ENCODE measurements at places on chromosomes 16 and 17.
A peak's percentile ranks its signal among the peaks of the same experiment; 100 is the strongest.

DNA sequence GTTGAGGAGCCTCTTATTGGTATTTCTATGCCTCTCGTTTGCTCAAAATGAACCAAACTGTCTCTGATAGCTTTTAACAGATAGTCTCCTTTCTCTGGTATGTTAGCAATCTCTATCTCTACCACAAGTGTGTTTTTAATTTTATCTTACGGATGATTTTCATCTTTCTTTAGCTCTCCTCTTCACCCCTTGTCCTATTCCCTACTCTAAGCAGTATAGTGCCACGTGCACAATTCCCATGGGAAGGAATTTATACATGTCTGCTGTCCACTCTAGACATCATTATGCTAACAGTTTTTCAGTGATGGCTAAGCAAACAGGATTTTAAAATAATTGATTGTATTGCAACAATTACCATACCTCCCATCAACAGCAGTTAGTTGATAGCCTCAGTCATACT is 177.3 kb downstream of the CYB561 start:
- DNase-seq = no peak

GRCh38 chr16:8257561-8257960 is 332.8 kb downstream of the TMEM114 start:
- DNase-seq = no peak

DNA sequence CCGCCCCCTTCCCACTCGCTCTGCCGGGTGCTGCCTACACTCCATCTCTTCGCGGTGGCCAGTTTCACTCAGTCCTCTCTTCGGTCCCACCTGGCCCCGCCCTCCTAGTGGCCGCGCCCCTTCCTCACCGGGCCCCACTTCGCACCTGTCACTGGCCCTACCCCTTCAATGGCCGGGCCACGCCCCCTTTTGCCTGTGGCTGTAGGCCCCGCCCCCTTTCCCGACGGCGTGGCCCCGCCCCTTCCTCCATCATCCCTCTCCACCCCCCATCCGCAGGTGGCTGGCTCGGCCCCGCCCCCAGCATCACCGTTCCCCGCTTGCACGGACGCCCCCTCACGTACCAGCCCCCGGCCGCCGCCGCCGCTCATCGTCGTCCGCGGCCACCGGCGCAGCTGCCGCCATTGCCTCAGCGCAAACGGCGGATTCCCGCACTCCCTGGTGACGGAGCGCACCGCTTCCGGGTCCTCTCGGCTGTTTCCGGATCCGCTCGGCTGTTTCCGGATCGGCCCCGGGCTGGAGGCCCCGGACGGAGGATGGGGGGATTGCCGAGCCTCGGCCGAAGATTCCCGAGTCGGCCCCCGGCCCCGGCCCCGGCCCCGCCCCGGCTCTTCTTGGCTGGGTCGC is at the start of gene RABEP2:
Gene RABEP2, minus strand, starts transcription at position 477 of the 624 bp plus-strand sequence. Its CDS starts 75 bp downstream, at position 402.
- DNase-seq = peak; percentile 89

GRCh38 chr17:81456798-81457197 is 55.8 kb downstream of the ACTG1 start:
- no peak for DNase-seq

DNA sequence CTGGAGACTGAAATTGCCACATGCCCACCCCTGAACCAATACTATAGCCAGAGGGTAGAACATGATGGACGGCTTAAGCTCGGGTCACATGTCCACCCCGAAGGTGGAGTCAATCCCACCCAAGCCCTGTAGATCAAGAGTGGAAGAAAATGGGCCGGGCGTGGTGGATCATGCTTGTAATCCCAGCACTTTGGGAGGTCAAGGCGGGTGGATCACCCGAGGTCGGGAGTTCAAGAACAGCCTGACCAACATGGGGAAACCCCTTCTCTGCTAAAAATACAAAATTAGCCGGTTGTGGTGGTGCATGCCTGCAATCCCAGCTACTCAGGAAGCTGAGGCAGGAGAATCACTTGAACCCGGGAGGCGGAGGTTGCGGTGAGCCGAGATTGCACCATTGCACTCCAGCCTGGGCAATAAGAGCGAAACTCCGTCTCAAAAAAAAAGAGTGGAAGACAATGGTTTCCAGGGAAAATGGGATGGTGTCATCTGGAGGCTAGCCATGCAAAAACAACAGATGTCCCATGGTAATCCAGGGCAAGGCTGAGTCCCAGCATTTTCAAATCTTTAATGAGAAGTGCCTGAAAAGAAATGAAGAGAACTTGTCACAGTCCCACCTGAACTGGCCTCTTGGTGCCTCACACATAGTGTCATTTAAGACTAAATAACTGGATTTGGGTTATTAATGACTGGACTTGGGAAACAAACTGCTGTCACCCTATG is 30.1 kb downstream of the CD300LF start:
- DNase-seq = no peak

DNA sequence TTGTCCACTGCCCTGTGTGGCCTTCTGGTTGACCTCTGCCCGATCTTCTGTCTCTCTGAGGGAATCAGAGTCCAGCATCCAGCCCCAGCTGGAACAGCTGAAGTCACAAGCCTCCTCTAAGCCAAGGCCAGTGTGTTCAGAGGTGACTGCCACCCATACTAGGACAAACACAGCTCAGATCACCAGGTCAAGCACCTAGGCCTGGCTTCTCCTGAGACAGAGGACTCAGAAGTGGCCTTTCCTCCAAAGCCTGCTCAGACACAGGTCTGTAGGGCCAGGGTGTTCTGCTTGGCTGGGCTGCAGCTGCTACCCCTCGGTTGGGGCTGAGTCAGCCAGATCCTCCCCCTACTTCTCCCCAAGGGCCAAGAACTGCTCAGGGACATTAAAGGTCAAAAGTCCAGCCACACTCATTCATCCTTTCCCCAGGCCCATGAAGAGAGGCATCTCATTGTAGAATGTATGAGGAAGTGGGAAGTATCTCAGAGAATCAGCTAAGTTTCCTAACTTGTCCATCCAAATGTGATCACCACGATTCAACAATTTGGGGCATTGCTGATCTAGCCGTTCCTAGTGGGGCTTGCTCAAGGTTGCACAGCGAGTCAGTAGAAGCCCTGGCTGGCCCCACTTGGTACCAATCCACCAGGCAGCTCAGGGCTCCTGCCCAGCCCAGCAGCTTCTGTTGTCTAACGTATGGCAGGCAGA is 7.6 kb downstream of the SLC46A1 start:
- no peak for DNase-seq

GRCh38 chr17:6910987-6911603 is 79.6 kb upstream of the TEKT1 start:
- DNase-seq = no peak

DNA sequence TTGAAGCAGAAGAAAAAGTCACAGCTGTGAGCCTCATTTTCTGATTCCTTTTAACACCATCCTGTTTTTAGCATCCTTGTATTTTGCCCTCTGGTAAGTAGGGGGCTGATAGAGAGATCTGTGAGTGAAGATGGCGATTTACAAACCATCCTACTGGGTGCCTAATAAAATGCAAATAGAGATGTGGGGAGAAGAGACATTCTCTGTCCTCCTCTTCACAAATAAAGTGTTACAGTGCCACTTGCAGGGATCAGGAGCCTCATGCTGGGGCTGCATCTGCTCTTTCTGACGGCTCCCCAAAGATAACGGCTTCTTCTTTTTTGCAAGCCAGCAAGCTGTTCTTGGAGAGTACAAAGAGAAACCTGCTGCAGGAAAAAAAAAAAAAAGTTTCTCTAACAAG is 418.6 kb downstream of the TOX3 start:
- DNase-seq = no peak

- DNase-seq = no peak
Measured at GRCh38 chr17:4802228-4802627, at the start of gene C17orf114. TSS of gene C17orf114 (minus strand) at chr17:4802328.

DNA sequence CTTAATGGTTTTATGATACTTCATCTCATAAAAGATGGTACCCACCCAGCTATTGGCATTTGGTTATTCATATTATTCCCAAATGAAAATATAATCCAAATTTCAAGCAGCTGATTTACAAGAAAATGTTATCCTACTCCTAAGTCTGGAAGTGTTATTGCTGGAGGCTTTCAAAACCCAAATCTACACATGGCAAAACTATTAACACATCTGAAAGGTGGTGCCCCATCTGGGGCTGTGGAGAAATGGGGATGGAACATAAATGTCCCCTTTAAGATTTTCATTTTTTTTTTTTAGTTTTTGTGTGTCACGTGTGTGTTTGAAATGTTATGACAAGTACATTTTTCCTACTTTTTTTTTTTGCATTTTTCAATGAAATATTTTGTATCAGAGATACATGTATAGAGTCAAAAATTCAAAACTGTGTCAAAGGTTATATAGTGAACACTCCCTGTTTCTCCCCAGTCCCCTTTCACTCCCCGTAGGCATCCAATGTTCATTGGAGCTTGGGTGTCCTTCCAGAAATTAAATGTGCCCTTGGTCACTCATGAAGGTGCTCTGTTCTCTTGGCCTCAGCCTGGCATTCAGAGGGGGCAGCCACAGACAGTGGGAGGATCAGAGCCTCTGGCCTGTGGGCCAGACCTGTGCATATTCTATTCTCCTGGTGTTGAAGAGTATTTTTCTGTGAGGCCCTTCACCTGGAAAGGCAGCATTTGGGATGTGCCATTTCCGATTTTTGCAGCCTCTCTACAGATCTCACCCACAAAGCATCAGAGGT is 79.1 kb downstream of the CLEC16A start:
- DNase-seq = no peak

DNA sequence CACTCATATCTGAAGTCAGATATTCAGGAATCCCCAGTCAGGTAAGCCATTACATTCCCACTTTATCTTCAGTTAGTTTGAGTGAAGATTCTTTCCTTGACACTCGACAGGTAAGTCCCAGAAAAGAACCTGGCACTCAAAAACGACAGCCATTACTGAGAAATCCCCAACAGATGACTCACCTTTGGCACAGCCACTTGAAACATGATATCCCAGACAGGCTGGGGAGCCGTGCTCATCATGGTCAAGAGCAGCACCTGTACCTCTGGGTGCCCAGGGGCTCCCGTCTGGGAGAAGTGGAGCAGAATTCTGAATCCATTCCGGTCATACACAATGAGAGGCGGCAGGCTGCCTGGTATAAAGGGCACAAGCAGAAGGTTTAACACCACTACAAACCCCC is 16.8 kb upstream of the COG7 start:
- DNase-seq = no peak

- no peak for DNase-seq
Measured at GRCh38 chr16:86888231-86889053, 310.1 kb downstream of the FOXL1 start.

GRCh38 chr16:6020162-6020985 is 922.8 kb upstream of the EEF2KMT start:
- no peak for DNase-seq

DNA sequence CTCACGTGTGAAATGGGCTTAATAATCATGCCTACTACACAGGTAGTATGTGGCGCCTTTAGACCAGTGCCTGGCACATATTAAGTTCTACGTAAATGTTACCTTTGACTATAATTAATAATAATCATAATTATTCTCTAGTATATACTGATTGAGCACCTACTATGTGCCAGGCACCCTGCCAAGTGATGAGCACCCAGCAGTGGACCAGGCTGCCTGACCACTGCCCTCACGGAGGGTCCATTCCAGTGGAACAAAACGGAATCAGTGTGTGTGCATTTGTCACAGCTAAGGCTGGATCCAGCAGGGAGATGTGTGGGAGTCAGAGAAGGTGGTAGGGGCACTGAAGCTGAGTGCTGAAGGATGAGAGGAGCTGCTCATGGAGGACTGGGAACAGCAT is 30.5 kb downstream of the SEC14L5 start:
- no peak for DNase-seq

- DNase-seq = no peak
Measured at GRCh38 chr16:27258241-27258734, 10.3 kb downstream of the NSMCE1 start.

GRCh38 chr16:81004646-81005353 is 1.9 kb downstream of the CMC2 start:
- DNase-seq = no peak

DNA sequence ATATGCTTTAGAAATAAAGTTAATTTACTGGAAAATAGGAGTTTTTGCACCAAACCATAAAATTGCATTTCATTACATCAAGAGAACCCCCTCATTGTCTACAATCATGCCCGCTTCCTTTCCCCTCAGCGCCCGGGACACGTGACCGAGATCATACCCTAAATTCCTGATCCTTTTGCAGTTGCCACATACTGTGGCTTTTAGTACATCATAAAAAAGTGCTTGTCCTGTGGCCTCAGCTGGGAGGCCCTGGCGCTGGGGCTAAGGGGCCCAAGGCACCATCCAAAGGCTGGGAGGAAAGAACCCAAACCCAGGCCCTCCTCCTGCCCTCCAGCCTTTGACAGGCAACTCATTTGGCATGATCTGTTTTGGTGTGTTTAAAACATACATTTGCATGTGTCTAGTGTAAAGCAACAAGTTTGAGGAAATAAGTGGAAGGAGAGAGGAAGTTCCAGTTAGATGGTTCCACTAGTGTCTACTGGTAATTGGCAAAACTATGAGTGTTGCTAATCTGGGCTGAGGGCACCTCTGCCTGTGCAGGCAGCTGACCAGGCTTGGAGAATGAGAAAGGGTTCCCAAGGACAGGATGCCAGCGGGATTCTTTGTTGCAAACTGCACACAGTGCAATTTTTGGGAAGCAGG is 6.0 kb downstream of the CDK5R1 start:
- no peak for DNase-seq

DNA sequence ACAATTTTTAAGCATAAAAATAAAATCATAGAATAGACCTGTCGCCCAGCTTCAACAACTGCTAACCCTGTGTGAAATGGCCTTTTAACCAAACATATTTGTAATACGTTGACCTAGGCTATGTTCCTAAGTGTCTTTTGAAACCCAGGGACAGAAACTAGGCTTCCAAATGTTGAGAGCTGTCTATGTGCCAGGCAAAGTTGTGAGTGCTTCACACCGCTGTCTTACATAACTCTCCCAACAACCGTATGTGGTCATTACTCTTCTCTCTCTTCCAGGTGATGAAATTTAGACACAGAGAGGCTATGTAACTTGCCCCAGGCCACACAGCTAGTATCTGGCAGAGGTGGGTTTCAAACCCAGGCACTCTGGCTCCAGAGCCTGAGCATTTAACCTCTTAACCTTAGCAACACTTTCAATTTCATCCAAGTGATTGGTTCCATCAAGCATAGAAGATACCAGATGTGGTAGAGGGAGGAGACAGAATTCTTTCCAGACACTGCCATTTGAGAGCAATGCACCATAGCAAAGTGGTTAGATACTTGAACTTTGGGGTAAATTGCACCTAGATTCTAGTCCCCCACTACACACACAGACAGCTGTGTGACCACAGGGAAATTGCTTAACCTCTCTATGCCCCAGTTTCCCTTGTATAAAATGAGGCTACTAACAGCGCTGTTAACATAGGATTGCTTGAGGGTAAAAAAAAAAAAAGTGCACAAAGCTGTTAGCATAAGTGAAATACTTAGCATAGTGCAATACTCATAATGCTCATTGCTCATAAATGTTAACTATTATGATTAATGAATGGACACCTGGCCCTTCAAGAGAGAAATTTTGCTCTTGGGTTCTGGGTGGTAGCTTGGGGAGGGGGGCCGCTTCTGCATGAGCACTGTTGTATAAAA is 160.6 kb downstream of the IRX3 start:
- no peak for DNase-seq

Measured in T follicular helper cell (primary cell).